ENCODE measurements at places on chromosomes 3 and 15.
A peak's percentile ranks its signal among the peaks of the same experiment; 100 is the strongest.

DNA sequence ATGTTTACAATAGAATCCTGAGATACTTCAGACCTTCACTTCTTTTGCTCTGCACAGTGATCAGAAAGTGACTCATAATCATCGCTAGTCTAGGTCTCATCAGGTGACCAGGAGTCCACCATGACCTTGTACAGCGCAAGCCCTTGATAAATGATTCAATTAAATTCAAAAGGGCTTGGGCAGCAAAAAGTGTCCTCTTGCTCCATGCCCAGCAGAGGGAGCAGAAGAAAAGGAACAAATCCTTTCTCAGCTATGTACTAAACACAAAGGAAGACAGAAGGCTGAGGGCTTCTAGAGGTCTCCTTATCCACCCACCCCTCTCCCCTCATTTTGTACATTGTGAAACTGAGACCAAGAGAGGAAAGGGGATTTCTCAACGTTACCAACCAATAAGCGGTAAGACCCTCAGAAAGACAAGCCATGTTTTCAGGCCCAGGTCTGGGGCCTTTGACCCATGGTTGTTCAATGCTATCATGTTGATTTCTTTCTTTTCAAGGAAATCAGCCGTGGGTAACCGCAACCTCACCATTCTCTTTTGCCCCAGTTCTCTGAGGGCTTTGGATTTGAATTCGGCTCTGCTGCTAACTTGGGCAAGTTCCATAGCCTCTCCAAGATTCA, 74.8 kb downstream of the AQP9 start:
- DNase-seq: peak; percentile 54

DNA sequence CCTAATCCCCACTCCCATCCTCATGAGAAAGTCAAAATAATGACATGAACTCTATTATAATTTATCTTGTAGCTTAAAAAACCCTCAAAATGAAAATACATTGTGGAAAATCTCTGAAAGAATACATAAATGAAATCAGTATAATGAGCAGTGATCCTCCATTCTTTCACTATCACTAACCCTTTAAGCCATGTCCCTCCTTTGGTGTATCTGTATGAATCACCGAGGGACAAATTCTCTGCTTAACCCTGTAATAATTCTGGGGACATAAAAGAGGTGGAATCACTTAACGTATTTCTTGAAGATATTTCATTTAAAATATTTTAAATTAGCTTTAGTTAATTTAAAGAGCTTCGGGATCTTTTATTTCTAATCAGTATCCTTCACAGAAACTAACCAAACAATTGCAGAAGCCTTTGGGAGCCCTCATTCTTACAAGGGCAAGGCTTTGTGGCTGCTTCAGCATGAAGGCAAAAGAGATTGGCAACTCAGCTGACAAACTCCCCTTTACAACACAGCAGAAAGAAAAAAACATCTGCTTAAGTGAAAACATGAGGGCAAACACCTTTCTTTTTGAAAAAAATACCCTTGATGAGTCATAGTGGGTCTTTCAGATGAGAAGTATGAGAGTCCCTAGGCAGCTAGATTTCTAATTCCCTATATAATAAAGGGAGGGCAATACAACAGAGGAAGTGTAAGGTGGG, 44.0 kb upstream of the ALCAM start:
- DNase-seq: no peak

DNA sequence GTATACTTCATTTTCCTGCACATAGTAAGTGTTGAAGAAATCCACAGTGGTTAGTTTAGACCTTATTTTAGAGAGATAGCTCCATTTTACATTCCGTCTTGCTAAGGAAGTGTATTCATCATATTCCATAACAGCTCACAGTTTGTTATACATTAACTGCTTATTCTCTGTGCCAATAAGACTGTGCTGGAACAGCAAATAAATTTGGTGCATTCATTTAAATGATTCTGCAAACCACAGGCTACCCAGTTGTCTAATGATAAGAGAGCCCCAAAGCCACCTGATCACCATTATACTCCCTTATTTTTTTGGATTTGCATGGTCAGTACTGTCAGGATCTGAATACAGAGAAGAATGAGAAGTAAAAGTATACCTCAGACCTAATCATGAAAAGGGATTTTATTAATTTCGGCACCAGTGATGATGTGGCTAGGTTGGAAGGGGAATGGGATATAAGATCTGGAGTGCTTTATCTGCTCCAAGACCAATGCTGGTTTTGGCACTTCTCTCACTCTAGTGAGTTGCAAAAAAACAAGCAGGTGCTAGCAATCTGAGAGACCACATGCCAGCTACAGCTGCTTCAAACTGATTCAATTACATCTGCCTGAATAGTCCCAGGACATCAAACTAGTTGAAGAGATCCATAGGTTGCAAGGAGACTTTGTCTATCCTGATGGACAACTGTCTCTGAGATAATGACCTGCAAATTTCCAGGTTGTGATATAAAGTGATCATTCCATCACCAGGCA, 254.8 kb downstream of the ZBTB20 start:
- no peak for DNase-seq

GRCh38 chr3:87267953-87268645, 8.3 kb downstream of the POU1F1 start:
- DNase-seq: no peak

DNA sequence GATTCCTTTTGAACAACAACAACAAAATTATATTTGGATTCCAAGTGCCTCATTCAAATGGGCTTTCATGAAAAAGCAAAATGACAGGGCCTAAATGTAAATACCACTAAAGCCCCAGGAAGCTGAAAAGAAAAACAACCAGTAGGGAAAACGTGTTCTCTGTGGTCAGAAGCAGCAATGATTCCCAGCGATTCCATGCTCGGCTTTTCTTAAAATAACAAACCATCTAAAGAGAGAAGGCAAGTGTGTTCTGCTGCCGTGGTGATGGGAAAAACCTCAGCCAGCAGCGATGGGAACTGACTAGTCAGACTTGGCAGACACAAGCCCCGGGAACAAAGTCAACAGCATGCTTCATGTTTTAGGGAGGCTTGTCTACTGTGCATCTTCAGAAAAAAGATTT, 153.6 kb downstream of the TNIK start:
- peak; percentile 16 for DNase-seq

DNA sequence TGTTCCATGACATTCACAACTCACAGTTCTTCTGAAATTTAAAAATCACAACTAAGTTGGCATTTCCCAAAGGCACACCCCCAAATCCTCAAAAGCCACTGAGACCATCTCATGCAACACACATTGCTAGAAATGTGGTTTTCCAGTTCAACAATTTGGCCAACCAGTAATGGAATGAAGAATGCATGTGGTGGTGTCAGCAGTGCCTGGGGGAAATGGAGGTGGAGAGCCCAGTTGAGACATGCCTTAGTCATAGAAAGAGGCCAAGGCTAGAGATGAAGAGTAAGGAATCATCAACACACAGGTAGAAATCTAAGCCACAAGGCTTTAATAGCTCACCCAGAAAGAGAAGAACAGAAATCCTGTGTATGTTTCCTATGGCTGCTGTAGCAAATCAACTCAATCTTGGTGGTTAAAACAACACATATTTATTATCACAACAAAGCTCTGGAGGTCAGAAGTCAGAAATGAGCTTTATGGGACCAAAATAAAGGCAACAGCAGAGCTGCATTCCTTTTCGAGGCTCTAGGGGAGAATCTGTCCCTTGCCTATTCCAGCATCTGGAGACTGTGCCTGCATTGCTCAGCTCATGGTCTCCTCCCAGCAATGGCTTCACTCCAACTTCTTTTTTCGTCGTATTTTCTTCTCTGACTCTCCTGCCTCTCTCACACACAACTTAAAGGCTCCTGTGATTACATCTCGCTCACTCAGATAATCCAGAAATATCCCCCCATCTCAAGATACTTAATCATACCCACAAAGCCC, 54.0 kb downstream of the SNTN start:
- DNase-seq: no peak

DNA sequence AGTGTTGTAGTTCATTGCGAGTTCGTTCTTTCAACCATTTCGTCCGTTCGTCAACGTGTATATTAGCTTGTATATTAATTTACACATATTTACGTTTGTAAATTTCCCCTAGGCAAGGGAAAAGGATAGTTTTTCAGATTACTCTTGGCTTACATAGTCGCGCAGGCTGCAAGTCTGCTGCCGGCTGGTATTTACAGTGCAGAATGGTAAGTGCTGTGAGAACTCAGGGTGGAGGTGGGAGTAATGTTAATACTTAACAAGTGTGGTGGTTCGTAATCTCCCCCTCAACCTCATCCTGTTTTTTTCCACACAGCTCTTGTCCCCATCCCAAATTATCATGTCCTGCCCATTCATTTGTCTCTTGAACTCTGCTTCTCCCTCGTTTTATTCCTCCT, 766 bp downstream of the FAM98B start:
- no peak for DNase-seq

GRCh38 chr3:180185650-180186049, 148.9 kb upstream of the PEX5L start:
- no peak for DNase-seq
